ENCODE measurements at places on chromosomes 2 and 18.

- DNase-seq, result no peak
Measured at GRCh38 chr2:168691221-168691620, 111.2 kb upstream of the NOSTRIN start.

- DNase-seq, result no peak
Measured at GRCh38 chr18:23114911-23115310, 20.4 kb upstream of the CABLES1 start.

DNA sequence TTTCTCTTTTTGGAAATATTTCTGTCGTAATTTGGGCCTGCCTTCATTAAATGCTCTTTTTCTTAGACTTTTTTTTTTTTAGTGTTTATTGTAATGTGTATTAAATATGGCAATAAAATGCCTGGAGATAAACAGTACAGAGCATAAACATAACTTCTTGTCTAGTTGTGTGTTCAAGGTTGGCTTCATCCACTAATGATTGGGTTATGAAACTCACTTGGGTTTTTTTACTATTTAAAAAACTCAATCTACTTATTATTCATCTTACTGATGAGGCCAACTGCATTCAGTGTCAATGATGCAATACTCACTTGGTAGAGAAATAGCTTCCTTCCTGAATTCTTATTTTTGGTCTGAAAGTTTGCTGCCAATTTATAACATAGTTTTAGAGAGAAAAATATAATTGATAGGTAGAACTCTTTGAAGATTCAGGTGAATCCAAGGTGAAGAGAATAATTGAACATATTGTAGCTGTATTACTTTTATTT is 144.2 kb upstream of the NABP1 start:
- no peak for DNase-seq

DNA sequence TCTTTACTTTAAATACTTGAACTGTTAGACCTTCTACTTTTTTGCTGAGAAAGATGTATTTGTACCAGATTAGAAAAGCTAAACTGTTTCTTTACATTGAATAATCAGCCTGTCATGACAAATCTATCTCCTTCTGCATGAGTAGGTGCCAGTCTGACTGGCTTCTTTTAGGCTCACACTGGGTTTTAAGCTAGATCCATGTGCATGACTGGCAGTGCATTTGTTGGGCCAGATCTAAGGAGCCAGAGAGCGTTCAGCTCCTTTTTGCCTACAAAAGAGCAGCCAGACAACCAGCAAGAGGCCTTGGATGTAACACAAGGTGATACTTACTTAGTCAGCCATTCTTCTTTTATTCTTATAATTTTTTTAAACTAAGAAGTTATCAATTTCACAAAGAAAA is 82.0 kb upstream of the OTX1 start:
- no peak for DNase-seq

DNA sequence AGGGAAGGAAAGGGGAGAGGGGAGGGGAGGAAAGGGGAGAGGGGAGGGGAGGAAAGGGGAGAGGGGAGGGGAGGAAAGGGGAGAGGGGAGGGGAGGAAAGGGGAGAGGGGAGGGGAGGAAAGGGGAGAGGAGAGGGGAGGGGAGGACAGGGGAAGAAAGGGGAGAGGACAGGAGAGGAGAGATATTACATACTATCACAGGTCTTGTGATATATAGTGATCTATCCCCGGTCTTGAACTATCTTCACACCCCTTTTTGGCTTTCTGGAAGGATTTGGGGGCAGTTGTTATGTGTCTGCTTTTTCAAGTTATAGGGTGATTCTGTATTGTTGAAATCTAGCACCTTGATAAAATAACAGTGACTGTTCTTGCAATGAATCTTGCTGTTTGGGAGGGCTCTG is 92.1 kb upstream of the ID2 start:
- DNase-seq, result no peak

DNA sequence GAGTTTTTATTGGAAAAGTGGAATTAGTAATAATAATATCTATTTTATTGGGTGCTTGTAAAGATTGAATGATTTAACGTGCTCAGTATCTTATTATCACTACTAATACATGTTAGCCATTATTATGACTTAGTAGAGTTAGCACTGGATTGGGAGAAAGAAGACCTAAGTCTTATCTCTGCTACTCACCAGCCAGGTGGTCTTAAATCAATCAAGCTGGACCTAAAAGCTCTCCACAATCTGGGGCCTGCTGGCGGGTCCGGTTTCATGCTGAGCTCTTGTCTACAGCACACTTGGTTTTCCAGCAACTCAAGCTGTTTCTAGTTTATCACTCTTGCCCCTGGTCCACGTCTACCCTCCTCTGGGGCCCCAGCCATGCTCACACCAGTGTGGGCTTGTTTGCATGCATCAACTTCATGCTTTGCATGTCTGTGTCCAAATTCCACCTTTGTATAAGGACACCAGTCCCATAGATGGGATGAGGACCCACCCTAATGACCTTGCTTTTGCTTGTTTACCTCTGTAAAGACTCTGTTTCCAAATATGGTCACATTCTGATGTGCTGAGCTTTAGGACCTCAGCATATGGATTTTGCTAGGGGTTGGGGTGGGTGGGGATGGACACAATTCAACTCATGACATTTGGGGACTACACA is 363.1 kb downstream of the LPIN1 start:
- no peak for DNase-seq

Measured in hypothalamus (tissue), 51 donors.